ENCODE measurements at places on chromosomes 13 and 19.

- no peak for DNase-seq
Observed at GRCh38 chr13:84136582-84136981, 254.3 kb upstream of the SLITRK1 start.

- peak; percentile 29 for DNase-seq
Observed at GRCh38 chr19:55454787-55455243, 6.6 kb downstream of the ISOC2 start.

- no peak for DNase-seq
Observed at GRCh38 chr13:52846567-52847321, 1.7 kb downstream of the PCDH8 start.

DNA sequence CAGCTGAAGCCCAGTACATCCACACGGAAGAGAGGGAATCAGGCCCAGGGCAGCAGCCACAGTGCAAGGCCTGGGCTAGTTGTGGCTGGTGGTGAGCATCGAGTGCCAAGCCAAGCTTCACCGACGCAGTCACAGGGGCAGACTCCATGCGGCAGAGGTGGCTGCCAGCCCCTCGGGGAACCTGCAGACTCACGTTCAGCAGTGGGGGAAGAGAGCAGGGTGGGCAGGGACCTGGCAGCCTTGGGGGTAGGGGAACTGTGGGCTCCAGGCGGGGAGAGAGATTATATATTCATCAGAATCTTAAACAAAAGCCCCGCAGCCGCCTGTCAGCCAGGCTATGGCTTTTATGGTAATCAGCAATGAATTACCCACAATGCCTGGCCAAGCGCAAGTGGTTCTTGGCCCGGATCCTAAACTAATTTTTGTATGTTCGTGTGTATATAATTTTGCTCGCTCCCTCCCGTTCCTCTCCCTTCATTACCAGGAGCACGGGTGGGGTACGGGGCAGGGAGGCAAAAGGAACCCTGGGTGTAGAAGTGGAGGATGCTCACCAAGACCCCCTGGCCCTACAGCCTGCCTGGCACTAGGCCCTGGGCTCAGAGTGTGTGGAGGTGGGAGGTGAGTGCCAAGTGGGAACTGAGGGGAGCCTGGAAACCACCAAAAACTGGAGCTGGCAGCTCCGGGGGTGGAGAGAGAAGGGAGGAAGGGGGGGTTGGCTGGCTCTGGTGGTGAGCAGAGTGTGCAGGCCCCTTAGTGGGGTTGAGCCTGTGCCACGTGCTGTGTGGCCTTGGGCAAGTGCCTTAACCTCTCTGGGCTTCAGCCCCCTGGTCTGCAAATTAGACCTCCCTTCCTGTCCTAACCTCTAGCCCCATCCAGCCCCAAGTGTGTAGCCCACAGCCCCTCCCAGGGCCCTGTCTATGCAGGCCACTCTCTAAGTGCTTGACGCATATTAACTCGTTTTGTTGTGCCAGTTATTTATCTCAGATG, 31.9 kb downstream of the PTPRS start:
- no peak for DNase-seq

GRCh38 chr19:34305221-34306083, 51.1 kb downstream of the GARRE1 start:
- DNase-seq, result no peak

GRCh38 chr13:98528663-98529064, 48.2 kb downstream of the STK24 start:
- DNase-seq, result no peak

DNA sequence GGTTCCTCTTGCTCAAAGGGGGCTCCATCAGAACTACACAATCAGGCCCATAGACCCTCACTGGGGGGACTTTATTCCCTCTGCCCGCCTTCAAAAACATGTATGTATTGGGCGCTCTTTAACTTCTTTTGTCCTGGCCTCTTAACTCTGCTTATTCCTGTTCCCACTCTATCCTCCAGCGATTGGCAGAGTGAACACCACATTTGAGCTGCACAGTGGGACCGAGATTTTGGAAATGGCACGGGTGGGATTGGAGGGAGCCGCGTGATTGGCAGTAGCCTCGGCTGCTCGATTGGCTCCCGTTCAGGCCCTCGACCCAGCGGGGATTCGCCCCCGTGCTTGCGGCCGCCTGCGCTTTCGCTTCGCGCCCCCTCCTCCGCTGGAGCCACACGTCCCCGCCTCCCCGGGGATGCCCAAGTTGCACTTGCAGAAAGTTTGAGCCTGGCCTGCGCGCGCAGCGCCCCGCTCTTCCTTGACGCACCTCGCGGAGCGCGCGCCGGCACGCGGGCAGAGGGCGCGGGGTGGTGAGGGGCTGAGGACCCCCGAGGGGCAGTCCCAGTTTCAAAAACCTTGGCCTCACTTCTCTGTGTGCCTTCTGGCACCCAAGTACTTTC, at the start of gene ZIC5:
Gene ZIC5 (minus strand): TSS at position 192 of the 614 bp plus-strand sequence. CDS start 164 bp downstream, at position 28.
- DNase-seq, result no peak

GRCh38 chr13:48819899-48820298, 155.8 kb upstream of the FNDC3A start:
- DNase-seq, result no peak

GRCh38 chr19:5434970-5435641, 20.1 kb upstream of the ZNRF4 start:
- peak; percentile 18 for DNase-seq

DNA sequence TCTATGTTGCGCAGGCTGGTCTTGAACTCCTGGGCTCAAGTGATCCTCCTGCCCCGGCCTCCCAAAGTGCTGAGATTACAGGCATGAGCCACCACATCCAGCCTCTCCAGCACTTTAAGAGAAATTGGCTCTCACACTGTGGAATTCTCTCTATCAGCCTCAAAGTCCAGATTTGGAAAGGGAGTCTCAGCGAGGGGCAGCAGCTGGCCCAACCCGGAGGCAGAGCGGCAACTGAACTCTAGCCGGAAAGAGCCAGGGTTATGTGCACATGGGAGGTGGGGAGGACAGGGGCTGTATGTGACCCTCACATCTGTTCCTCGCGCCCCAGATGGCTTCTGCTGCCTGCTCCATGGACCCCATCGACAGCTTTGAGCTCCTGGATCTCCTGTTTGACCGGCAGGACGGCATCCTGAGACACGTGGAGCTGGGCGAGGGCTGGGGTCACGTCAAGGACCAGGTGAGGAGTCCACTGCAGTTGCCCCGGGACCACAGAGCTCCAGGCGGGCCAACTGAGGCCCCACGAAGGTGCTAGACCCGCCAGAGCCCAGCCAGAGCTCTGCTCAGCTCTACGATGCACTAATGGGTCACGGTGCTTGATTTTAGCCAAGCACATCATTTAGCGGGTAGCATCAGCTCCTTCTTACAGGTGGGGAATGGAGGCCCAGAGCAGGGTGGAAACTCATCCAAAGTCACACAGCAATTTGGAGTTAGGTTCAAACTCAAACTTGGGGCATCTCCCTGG, 1.3 kb downstream of the CREB3L3 start:
- DNase-seq, result no peak

- no peak for DNase-seq
Observed at GRCh38 chr13:44024846-44025195, 145.1 kb downstream of the LACC1 start.
